ENCODE measurements at places on chromosomes 11 and 22.
A peak's percentile ranks its signal among the peaks of the same experiment; 100 is the strongest.

- peak; percentile 92 for DNase-seq
These were observed 11.6 kb upstream of the RNH1 start for GRCh38 chr11:518463-519202.

DNA sequence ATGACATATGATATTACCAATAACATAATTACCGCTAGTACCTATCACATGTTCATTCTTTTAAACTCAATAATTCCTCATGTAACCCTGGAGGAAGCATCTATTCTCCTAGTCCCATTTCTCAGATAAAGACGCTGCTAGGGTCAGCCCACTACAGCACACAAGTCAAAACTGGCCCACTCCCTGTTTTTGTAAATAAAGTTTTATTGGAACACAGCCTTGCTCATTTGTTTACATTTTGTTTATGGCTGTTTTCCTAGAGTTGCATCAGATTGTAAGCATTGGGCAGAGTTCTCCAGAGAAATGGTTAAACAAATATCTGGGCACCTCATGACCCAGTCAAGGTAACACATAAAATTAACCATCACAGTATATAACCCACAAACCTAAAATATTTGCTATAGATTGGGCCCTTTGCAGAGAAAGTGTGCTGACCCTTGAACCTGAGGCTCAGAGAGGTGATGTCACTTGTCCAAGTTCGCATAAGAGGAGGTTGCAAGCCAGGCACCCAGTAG, 36.8 kb downstream of the MN1 start:
- DNase-seq, result no peak

GRCh38 chr11:61955422-61956135, 5.4 kb downstream of the BEST1 start:
- DNase-seq, result no peak

GRCh38 chr11:5367448-5368074, 16.1 kb upstream of the OR51M1 start:
- peak; percentile 83 for DNase-seq

DNA sequence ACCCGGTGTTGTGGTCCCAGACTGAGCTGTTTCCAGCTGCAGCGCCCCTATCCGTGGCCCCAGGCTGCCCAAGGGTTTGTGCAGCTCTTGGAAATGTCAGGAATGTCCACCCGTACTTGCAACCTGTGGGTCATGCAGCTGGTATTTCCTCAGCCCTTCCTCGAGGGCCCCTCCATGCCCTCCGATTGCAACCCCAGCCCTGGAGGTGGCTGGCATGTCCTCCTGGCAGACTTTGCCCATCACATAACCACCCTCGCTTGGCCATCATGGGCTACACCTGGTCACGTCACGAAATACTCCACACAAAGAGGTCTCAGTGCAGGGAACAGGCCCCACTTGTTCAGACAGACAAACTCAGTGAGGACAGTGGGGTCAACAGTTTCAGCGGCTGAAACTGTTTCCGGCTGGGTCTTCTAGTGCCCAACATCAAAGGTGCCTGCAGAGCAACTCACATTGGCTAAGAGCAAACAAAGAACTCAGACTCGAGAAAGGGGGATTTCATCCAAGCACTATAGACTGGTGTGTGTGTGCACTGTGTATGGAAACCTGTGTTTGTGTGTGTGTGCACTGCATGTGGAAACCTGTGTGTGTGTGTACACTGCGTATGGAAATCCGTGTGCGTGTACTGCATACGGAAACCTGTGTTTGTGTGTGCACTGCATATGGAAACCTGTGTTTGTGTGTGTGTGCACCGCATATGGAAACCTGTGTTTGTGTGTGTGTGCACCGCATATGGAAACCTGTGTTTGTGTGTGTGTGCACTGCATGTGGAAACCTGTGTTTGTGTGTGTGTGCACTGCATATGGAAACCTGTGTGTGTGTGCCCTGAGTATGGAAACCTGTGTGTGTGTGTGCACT, 72.8 kb upstream of the CCND1 start:
- no peak for DNase-seq

GRCh38 chr11:95531116-95531515, 258.5 kb downstream of the FAM76B start:
- DNase-seq, result no peak

GRCh38 chr22:47810505-47811500, 1048.4 kb downstream of the TBC1D22A start:
- no peak for DNase-seq

- peak; percentile 58 for DNase-seq
These were observed 191.4 kb downstream of the ARHGAP42 start for GRCh38 chr11:100878474-100878873.

GRCh38 chr22:49303061-49303735, 524.5 kb downstream of the BRD1 start:
- DNase-seq, result no peak

- no peak for DNase-seq
These were observed 13.4 kb downstream of the KDELR3 start for GRCh38 chr22:38481162-38481870.

Data from brain microvascular endothelial cell (primary cell).